Placental pericyte (primary cell): ENCODE measurements at places on chromosomes 11 and 22. TPM values are rescaled to one million over a fixed set of nuclear protein-coding genes. Genes with fewer than 3 reads are reported as not detected.

C11orf87 gene
- total RNA-seq = not detected in 2 replicates

CCDC90B gene
- total RNA-seq = 46.4 and 55.1 TPM in 2 replicates

EMID1 gene
- total RNA-seq = not detected in 2 replicates

PITPNB gene
- total RNA-seq = 21.7 and 25.9 TPM in 2 replicates

SLC3A2 gene
- total RNA-seq = 160 and 906 TPM in 2 replicates
